Stimulated activated CD4-positive, alpha-beta T cell treated with anti-CD3 and anti-CD28 coated beads, TNF-alpha, amount 100 ng/mL, for 1 hour (primary cell): ENCODE measurements at places on chromosomes 16 and 17.

DNA sequence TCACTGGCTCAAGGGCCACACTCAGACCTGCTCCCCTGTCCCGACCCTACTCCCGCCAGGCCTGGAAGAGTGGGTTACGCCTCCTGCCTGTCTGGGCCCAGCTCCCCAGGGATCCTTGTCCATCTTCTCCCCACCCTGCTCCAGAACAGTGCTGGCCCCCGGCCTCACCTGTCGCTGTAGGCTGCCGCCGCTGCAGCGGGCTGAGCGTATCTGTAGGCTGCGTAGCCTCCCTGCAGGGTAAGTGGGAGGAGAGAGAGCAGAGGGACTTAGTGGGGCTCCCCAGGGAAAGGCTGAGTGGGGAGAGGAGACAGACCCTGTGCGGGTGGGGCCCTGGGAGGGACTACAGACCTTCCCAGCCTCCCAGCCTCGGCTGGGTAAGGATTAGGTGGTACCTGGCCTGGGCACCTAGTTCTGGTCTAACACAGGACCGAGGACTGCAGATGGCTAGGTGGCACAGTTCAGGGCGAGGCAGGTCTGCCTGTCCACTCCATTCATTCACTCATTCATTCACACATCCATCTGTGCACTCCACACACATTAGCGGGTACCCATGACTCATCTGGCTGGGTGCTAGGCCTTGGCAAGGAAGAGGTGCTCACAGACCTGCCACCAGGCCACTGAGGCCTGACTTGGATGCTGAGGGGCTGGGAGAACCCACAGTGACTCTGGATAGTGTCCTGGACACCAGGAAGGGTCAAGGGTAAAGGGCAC, 20.9 kb downstream of the ENGASE start:
- DNase-seq, result no peak

- DNase-seq, result no peak
Measured at GRCh38 chr17:32596628-32597027, 109.8 kb downstream of the CDK5R1 start.

DNA sequence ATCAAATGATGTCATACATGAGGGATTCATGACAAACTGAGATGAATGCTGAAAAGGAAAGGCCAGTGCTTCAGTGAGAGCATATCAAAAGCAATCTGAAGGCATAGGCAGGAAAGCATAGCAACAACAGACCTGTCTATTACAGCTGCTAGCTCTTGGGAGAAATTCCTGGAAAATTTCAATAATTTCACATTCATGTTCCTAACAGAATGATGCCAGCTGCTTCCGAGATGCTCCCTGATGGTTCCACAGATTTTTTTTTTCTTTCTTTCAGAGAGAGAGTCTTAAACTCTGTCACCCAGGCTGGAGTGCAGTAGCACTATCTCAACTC, 50.3 kb upstream of the CLEC3A start:
- no peak for DNase-seq

DNA sequence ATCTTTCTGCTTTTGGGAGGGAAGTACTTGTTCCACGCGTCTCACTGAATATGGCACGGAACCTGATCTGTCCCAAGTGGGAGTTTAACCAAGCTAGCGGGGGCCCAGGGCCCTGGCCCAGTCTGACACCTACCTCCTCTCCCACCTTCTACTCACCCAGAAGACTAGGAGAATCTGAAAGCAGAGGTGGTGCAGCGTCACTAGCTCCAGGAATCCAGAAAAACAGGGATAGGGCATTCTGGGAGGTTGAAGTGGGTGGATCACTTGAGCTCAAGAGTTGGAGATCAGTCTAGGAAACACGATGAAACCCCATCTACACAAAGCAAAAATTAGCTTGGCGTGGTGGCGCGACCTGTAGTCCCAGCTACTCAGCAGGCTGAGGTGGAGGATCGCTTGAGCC, 163.5 kb upstream of the ZNF267 start:
- no peak for DNase-seq

- no peak for DNase-seq
Measured at GRCh38 chr16:87806261-87806640, 40.5 kb upstream of the KLHDC4 start.

GRCh38 chr17:78899361-78900260, 3.4 kb downstream of the CEP295NL start:
- DNase-seq, result no peak

GRCh38 chr17:73387746-73388577, 76.2 kb upstream of the CDC42EP4 start:
- DNase-seq, result no peak

DNA sequence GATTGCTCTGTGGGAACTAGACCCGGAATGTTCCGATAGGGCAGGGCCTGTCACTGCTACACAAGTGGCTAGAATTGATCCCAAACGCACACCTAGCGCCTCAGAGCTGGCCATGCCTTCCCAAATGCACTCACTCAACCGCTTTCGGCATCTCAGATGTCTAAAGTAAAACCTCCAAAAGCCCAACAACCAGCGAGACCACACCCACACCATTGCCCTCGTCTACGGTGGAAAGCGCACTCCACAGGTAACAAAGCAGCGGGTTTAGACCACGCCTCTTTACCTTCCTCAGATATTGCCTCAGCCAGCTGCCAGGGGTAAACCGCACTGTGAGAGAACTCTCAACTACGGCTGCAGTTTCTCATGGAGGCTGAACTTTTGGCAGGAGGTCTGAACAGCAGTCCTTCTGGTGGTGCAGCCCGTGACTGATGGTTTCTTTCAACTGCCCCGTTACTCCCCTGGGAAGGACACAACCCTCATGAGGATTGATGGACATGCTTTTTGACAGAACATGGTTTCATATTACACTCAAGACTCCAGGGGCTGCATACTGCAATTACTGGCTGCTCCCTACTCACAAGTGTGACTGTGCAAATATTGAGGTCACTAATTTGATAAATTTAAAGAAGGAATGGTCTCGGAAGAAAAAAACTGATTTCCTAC, 34.5 kb downstream of the USP7 start:
- DNase-seq, result no peak

DNA sequence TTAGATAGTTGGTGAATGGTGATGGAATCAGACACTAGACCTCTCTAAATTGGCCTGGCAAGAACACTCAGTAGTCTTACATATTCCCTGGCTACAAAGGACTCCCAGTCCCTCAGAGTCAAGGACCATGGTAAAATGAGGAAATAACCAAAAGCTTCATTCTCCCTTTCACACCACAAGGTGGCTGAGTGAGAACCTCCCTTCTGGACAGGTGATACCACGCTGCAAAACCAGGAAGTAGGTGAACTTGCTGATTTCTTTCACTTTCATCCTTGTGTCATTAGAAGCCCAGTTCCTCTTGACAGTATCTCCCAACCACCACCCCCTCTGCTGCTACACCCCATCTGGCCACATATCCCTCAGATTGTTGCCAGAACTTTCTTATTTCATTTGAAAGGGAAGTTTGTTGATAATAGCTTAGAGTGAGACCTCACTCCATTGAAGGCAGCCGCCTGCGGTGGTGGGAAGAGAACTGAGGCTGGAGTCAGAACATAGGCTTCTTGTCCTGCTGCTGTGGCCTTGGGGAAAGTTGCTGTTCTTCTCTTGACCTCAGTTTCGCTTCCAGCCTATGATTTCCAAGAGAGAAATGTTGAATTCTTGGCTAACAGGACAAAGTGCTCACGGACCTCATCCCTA, 290.6 kb upstream of the CCL2 start:
- no peak for DNase-seq

DNA sequence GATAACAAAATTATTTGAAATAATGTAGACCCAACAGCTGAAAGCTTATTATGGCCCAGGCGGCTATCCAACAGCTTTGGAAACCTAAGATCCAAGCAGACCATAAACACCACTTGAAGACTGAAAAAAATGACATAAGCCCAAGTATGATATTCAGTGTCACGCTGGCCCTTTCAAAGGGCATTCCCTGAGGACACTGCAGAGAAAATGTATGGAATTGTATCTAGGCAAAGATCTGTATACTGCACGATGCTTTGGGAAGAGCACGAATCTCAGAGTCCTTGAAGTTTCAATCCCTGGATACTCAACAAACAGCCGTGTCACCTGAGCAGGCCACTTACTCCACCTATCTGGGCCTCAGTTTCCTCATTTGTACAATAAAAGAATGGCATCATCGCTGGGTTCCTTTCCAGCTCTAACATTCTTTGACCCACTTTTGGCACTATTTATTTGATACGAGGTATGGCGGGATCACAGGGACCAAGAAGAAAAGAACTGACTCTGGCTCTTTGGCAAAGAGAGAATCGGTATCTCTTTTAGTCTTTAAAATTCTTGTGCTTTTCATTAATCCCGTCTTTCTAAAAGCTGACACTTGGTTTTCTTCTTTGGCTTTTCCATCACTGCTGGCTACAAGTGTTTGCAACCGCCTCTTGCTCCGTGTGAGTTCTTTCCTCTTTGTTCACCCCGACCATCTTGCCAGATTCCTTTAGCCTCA, 1.2 kb downstream of the STAT5B start:
- DNase-seq, result no peak

- no peak for DNase-seq
Measured at GRCh38 chr17:74037320-74037719, 166.2 kb upstream of the RPL38 start.

- DNase-seq, result no peak
Measured at GRCh38 chr17:66865151-66865550, 30.2 kb downstream of the CACNG5 start.

- DNase-seq, result no peak
Measured at GRCh38 chr16:4594433-4595410, 20.0 kb downstream of the UBALD1 start.

DNA sequence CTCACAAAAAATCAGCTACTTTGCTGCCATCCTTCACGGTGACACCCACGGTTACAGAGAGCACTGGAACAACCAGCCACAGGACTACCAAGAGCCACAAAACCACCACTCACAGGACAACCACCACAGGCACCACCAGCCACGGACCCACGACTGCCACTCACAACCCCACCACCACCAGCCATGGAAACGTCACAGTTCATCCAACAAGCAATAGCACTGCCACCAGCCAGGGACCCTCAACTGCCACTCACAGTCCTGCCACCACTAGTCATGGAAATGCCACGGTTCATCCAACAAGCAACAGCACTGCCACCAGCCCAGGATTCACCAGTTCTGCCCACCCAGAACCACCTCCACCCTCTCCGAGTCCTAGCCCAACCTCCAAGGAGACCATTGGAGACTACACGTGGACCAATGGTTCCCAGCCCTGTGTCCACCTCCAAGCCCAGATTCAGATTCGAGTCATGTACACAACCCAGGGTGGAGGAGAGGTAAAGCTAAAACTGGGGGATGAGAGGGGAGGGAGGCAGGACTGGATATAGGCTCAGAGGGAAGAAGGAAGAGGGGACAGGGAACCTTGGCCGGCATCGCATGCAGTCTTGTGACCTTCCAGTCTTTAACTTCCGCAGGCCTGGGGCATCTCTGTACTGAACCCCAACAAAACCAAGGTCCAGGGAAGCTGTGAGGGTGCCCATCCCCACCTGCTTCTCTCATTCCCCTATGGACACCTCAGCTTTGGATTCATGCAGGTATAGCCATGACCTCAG, 581 bp downstream of the CD68 start:
- DNase-seq, result no peak
